ENCODE measurements at places on chromosomes 1 and 21.
A peak's percentile ranks its signal among the peaks of the same experiment; 100 is the strongest.

GRCh38 chr1:180563026-180563827 is 4.5 kb downstream of the OVAAL start:
- DNase-seq, result no peak

DNA sequence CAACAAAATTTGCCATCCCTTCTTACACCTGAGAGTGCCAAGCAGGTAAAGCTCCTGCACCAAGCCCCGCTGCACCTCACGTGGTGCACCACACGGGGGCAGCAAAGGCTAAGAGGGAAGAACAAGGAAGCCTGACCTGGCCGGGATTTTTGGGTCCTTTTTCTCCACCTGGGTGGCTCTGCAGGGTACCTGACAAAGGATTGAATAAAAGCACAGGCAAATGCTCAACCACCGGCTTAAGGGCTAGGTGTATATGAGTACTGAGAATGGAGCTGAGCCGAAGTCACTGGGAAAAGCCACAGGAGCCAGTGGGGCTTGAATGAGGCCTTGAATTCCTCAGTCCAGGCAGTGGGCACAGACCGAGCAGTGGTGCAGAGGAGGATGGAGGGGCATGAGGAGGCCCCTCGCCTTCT is 36.4 kb downstream of the ZNF697 start:
- DNase-seq, result peak; percentile 14

DNA sequence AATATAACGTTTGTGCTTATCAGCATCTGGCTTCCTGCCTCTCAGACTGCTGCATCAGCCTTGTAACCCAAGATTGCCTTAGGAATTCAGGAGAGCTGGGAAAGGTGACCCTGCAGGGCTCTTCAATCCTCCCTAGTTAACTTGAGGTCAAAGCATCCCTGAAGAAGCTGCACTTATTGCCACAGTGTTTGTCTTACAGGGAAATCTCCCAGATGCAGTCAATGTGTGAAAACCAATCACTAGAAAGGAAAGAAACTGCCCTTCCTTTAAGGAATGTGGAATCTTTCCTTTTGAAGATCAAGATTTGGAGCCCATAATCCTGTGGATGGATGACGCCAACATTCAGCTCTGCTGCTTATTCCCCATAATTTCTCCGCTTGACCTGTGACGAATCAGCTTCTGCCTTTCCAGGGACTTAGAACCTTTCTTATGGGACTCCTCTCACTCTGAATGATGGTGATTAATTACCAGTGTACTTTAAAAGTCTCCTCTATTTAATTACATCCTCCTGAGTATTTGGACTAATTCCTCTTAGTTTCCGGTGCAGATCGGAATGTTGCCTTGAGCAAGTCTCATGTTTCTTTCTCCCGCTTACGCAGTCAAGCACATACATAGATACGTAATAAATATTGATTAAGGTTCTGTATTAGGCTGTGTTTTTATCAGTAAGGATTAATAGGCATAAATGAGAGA is 14.4 kb downstream of the ADAMTS5 start:
- DNase-seq, result no peak

GRCh38 chr1:180156201-180156600 is 1.5 kb downstream of the QSOX1 start:
- DNase-seq, result no peak

DNA sequence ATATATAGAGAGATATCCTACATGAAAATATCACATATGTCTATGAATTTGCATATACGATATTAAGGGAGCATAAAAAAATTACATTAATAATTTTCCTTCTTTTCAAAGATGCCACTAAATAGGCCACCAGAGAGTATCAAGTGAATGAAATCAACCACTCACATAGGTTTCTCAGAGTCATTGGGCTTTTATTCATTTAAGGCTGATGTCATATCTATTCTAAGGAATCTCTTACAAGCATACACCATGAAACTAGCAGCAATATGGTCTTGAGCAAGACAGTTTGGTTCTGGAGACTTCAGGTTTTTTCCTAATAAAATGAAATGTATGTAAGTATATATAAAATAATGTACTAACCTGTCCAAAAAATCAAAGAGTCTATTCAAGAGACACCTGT is 420.4 kb downstream of the PLA2G4A start:
- DNase-seq, result no peak

DNA sequence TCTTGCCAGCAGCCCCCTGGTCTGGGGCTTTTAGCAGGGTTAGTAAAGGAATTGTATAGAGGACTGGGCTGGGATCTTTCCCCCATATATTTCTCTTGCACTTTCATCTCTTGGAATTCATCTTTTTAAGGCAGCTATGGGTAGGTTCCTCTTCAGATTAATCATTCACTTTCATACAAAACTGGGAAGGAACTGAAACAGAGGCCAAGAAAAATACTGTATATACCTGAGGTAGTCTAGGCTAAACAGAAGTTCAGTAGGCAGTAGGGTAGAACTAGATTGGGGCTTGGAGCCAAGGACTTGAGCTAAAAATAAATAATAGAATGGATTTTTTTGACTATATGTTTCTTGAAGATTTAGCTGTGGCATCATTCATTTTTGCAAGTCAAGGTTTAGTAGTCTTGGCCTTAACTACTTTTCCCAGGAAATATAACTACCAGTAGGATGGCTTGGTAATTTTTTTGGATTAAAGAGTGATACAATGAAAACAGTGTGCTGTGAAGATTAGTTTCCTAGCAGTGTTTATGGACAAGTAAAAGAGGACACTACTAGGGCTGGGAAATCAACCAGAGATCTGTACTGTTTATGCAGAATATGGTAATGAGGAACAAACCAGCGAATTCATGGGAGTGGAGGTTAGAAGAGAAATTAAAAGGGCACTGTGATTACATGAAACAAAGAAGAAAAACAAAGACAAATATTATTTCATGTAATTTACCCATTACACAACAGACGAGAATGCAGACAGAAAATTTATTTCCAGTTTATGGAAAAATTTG is 50.9 kb upstream of the PTGS2 start:
- DNase-seq, result no peak

- DNase-seq, result no peak
Measured at GRCh38 chr1:64946916-64947315, 19.4 kb downstream of the JAK1 start.

DNA sequence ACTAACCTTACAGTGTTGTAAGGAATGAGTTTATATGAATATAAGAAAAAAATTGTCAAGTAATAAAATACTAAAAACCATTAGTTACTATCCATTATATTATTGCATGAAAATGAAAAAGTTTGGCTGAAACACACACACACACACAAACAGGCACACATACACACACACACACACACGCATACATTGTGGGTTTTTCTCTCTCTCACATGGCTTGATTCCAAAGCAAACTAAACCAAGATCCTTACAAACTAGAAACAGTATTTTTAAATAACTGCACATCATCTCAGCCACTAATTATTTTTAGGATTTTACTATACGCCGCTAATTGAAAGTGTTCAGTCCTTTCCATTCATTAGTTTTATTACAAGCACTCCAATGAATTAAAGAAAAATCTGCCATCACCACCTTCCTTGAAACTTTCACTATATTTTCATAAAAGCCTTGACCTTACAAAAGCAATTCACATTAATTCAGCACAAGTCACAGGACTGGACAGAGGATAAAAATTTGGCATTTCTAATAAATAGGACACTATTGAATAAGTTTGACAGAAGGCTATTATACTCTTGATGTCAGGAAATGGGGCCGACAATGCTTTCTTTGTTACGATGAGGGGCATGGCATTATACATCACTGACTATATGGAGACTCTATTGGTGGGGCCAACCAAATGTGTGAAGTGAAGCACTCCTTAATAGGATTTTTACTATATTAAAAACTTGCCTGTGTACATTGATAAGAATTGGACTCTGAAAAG is 187.0 kb upstream of the ESRRG start:
- no peak for DNase-seq

DNA sequence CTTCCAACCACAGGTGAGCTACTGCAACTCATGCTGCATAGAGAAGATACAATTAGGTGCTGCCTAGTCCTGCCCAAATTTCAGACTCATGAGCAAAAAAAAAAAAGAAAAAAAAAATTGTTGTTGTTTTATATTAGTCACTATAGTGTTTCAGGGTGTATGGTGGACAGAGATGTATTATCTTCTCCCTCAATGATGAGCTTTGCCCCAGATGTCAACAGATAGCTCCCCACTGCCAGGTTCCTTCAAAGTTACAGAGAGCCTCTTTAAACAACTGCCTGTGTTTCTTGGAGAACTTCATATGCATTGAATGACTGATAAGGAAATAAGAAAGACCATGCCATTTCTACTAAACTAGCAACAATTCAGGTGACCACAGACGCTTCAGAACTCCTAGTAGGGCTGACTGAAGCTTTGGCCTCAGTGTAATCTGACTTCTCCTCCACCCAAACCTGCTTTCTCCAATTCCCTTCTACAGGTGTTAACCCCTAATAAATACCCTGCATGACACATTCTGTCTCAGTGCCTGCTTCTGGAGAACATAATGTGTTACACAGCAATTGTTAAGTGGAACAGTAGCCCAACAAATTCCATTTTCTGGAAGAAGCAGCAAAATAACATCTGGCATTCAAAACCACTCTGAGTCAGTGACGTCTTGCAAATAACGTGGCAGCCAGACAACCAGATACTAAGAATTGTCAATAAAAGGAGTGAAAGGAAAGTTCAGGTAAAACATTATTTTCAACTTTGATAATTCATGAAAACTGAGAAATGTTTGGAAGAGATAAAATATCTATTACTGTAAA is 147.7 kb downstream of the CDC42BPA start:
- DNase-seq, result no peak

GRCh38 chr1:154807048-154807591 is 63.0 kb downstream of the KCNN3 start:
- DNase-seq, result no peak

DNA sequence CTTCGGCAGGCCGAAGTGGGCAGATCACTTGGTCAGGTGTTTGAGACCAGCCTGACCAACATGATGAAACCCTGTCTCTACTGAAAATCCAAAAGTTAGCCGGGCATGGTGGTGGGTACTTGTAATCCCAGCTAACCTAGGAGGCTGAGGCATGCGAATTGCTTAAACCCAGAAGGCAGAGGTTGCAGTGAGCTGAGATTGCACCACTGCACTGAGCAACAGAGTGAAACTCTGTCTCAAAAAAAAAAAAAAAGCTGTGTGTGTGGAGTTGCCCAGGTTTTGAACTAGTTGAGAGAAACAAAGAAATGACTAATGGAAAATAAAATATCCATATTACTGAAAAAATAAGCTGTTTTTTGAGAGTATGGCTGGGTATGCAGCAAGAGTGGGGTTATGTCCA is 100.2 kb downstream of the GTF2B start:
- DNase-seq, result no peak

GRCh38 chr1:167555971-167556714 is 2.6 kb upstream of the CREG1 start:
- DNase-seq, result peak; percentile 63

DNA sequence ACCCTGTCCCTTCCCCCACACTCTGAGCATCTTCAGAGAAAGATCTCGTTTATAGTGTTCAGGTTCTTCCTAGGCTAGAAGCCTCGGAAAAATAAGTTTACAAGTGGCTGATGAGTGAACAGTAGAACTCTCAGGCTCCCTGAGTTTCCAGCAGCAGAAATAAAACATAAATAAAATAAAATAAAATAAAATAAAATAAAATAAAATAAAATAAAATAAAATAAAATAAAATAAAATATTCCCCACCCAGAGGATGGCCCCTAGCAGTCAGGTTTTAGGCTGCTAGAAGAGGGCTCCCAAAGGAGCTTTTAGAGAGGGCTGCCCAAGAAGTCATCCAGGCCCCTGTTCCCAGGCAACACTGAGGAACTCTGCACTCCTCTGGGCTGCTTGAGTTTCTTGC is 55.1 kb downstream of the KCNC4 start:
- DNase-seq, result no peak

- no peak for DNase-seq
Measured at GRCh38 chr1:75202751-75203150, 68.6 kb downstream of the LHX8 start.

DNA sequence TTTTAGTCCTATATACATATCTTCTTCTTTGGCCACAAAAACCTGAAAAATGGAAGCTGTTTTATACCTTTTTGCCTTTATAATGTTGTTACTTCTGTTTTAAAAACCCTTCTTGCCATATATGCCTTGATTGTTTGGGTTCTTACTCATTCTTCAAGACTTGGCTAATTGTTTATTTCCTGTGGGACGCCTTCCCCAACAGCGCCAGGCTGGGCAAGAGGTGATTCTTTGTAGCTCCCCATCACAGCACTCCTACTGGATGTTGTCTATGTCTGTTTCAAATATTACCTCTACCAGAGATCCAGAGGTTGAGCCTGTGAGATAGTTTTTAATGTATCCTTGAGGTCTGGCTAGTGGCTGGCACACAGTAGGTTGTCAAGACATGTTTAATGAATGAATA is 73.2 kb upstream of the CYP2J2 start:
- no peak for DNase-seq

GRCh38 chr1:21857142-21857839 is 45.2 kb downstream of the LDLRAD2 start:
- no peak for DNase-seq

GRCh38 chr1:93738075-93738622 is 56.5 kb upstream of the BCAR3 start:
- no peak for DNase-seq

GRCh38 chr1:205961405-205961804 is 18.1 kb upstream of the SLC26A9 start:
- no peak for DNase-seq

DNA sequence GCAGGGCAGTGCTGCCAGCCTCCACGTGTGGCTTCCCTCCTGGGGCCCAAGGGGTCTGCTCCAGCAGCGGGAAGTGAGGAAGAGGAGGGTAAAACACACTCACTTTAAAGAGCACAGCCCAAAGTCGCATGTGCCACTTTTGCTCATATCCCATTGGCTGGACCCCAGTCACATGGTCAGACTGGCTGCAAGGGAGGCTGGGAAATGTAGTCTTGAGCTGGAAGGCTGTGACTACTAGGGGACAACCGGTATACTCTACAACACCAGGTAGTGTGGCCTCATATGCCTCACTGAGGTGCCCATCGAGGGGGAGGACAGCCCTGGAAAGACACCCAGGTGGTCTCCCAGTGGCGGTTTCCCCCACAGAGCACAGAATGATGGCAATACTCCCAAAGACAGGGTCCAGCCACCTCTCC is 45.2 kb downstream of the CAMK2N1 start:
- no peak for DNase-seq

- no peak for DNase-seq
Measured at GRCh38 chr21:28393279-28393678, 599.4 kb downstream of the LTN1 start.
